ENCODE measurements at places on chromosomes 7 and 10.

- no peak for DNase-seq
Measured at GRCh38 chr7:139871331-139871730, 42.3 kb downstream of the TBXAS1 start.

GRCh38 chr10:72597897-72598296 is 28.0 kb downstream of the MICU1 start:
- no peak for DNase-seq

DNA sequence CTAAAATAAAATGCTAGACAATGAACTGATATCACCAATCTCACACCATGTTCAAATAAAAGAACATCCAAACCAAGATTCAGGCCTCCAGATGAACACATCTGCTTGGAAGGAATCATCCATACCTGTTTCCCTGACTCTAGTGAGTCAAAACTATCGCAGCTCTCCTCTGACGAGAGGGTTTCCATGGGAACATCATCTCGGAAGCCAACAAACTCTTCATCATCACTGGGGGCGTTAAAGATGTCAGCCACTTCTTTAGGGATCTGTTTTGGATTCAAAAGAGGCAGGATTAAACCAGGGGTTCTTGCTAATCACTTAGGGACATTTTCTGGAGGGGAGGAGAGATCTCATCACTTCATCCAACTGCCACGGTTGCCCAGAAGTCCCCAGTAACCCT is 29.1 kb downstream of the CDCA7L start:
- DNase-seq: no peak

GRCh38 chr7:45575501-45576248 is 1.5 kb downstream of the ADCY1 start:
- DNase-seq: no peak

DNA sequence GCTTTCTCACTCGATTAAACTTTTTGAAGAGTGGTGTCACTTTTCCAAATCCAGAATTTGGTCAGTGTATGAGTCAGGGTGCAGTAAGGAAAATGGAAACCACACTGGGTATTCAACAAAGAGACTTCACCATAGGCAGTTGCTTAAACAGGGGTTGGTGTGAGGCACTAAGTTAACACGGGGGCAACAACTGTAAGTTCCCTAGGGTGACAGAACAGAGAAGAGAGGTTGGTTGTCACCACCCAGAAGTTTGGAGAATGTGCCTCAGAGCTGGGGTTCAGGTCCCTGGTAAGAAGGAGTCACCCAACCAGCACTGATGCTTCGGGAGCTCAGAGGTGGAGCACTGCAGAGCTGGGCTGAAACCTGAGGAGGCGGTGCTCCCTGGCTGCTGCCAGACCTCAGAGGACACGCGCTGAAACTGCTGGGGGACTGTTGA is 170.4 kb downstream of the ARID5B start:
- no peak for DNase-seq

DNA sequence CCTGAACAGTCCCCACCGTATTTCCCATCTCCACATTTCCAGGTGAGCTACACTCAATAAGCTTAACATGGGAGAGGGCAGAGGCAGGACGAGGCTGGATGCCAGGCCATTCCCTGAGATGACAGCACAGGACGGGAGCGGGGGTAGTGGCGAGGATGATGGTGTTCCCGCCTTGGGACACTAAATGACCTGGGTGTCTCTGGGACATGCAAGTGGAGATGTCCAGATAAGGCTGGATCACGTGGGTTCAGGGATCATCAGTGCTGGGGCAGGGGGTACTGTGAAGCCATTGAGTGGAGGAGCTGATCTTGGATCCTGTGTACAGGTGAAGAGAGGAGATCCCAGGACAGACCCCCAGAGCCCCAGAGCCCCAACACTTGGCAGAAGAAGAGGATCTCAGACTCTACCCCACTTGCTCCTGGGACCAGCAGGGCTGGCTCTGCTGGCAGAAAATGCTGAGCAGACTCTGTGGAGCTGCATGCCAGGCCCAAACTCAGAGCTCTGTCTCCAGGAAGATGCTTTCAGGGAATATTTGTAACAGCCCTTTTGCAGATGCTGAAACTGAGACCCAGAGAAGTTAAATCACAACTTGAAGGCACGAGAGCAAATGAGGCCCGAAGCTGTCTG is 29.7 kb upstream of the HSPA12A start:
- DNase-seq: no peak

DNA sequence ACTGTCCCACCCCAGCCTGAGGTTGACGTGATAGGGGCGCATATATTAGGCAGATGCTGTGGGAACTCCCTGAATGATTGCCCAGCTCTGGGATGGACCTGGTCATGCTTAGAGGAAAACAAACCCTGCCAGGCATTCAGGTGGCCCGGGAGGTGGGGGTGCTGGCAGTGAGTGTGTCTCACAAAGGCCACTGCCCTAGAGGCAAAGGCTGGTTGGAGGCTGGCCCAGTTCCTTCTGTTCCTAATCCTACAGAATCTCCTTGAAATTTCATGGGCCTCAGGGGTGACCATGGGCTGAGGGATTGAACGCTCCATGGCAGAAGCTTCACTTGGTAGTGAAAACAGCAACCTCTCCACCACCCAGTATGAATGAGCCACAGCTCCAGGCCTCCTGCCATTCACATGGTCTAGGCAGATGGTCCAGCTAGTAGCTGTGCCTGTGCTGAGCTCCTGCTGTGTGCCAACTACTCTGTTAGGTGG is 25.6 kb downstream of the ADRA2A start:
- no peak for DNase-seq

DNA sequence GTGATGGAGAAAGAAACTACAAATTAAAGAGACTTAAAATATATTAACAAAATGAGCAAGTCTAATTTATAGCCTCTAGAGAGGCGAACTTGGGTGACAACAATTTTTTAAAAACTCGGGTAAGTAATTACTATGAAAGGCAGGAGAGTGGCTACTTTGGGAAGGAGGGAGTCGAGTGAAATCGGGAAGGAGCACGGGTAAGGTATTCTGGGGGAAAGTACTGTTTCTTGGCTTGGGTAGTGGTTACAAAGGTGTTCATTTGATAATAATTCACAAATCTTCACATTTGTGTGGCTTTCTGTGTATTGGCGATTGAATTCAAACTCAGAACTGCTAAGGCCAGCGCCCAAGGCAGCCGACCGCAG is 32.9 kb upstream of the GRID1 start:
- DNase-seq: no peak

GRCh38 chr7:130886438-130887135 is 152.6 kb upstream of the KLF14 start:
- no peak for DNase-seq

- no peak for DNase-seq
Measured at GRCh38 chr10:1605999-1606940, 131.1 kb downstream of the ADARB2 start.

- DNase-seq: no peak
Measured at GRCh38 chr7:158391541-158391940, 196.1 kb downstream of the PTPRN2 start.

DNA sequence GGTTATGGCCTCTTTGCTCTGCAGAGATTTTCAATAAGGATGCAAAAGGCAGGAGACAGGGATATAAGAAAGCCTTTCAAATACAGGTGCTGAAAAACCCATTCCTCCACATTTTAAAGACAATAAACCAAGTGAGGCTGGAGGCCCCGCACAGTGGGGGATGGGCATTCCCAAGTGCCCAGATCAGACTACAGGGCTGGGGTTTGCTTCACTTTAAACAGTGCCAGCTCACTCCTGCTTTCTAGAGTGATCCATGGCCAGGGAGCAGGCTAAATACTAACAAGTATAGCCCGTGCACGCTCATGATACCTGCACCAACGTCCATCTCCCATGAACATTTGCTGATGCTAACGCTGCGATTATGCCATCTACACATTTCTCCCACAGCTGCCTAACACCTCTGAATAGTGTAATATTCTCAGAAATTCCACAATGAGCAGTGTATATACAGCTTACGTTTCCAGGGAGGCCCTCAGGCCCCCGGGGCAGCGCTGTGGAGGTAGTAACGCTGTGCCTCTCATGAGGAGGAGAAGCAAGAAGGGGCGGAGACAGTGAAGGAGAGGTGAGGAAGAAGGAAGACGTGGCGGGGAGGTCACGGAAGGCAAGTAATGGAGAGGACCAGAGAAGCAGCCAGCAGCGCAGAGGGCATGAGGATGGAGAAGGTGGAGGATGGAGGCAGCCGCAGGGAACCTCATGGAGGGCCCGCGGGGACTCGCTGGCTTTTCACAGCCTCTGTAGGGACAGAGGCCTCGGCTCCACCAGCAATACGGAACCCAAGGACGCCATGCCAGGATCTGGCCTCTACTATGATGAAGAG is 141.7 kb downstream of the USP6NL start:
- no peak for DNase-seq

DNA sequence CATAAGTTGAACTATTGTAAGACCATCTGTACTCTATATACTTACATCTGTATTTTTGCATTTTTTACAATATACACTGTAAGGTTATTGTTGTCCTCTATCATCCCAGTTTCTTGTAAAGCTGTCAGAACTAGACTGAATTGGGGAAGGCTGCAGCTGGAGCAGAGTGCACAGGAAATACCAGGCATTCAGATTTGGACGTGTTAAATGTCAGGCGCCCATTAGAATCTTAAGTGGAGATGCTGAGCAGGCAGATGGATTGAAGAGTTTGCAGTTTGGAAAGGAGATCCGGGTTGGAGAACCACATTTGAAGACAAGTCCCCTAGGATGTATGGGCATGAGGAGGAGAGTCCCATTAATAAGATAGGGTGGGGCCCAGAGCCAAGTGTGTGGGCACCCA is 40.4 kb downstream of the MTURN start:
- DNase-seq: no peak

- DNase-seq: no peak
Measured at GRCh38 chr10:121956111-121957061, 18.6 kb downstream of the NSMCE4A start.

DNA sequence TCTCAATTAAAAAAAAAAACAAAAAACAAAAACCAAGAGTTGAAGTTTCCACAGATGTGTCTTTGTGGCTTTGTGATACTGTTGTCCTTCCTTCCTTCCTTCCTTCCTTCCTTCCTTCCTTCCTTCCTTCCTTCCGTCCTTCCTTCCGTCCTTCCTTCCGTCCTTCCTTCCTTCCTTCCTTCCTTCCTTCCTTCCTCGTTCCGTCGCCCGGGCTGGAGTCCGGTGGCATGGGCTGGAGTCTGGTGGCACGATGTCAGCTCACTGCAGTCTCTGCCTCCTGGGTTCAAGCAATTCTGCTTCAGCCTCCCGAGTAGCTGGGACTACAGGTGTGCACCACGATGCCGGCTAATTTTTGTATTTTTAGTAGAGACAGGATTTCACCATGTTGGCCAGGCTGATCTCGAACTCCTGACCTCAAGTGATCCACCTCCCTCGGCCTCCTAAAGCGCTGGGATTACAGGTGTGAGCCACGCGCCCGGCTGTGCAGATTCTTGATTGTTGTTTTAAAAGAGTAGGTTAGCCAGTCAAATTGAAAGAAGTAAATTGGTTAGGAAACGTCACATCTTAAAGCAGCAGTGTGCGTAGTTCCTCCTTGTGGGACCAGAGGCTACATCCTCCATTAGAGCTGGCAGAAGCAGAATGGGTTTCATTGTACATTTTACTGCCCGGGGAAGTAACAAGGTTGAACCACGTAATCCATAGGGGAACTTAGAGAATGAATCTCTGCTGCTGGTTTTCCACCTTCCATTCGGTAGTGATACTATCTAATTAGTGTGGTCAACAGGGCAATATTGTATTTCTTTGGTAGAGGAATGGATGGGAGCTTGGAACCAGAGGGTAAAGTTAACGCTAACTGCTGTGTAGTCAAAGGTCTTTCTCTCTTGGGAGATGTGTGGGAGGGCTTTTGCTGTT is 20.6 kb downstream of the DNAJB6 start:
- DNase-seq: no peak

DNA sequence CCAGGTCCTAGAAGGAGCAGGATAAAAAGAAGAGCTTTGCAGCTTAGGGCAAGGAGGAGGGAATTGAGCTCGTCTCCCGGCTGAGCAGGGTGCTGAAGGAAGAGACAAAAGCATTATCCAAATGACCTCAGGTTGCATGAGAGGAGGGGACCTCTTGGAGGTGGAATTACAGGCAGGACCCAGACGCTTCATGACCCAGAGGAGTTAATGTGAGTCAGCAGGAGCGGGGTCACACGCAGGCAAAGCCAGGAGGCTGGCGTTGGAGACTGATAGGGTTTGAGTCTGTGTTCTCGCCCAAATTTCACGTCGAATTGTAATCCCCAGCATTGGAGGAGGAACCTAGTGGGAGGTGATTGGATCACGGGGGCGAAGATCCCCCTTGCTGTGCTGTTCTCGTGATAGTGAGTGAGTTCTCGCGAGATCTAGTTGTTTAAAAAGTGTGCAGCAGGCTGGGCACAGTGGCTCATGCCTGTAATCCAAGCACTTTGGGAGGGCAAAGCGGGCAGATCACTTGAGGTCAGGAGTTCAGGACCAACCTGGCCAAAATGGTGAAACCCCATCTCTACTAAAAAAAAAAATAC is 63.7 kb upstream of the AUTS2 start:
- no peak for DNase-seq

DNA sequence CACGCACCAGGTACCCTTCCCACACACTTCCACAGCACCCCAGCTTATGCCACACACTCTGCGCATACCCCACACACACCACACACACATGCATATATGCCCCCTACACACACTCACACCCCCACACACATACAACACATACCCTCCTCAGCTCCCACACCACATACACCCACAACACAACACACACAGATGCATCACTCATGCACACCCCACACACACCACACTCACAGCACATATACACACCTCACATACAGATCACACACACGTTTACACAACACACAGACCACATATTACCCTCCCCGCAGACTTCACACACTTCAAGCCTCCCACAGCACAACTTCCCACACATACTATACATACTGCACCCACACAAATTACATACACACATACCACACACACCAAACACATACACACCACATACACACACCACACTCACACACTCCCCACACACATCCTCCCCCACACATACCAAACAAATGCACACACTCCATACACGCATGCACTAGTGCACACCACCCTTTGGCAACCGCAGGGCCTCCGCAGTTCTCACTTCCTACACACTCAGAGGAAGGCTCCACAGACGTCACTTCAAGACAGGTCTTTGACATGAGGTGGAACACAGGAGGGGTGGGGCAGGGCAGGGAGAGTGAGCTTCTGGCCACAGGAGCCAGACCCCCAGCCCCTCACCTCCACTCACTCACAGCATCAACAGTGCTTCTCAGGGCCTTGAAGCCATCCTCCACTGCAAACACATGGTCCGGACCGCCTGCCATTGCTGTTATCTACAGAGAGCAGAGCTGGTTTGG is 18.5 kb upstream of the ANTXRL start:
- DNase-seq: peak; percentile 71

DNA sequence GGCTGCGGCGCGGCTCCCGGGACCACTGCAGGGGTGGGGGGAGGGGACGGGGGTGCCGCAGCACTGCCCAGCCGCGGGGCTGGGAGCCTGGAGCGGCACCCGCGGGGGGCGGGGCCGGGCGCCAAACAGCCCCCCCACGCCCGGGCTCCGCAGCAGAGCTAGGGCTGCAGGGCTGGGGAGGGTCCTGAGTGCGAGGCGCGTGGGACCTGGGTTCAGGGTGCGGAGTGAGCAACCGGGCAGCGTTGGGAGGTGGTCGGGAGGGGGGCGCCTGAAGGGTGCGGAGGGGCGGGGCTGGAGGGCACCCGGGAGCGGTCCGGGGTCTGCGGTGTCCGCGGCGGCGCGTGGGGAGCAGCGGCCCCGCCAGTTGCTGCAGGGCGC is 528 bp downstream of the CAMK2G start:
- no peak for DNase-seq

GRCh38 chr10:78004215-78005026 is 24.9 kb downstream of the POLR3A start:
- no peak for DNase-seq
